ENCODE measurements at places on chromosomes 16 and 17.

GRCh38 chr17:47686276-47686635, 7.7 kb upstream of the TBKBP1 start:
- DNase-seq: no peak

GRCh38 chr17:58665946-58666857, 25.6 kb downstream of the TEX14 start:
- DNase-seq: no peak

DNA sequence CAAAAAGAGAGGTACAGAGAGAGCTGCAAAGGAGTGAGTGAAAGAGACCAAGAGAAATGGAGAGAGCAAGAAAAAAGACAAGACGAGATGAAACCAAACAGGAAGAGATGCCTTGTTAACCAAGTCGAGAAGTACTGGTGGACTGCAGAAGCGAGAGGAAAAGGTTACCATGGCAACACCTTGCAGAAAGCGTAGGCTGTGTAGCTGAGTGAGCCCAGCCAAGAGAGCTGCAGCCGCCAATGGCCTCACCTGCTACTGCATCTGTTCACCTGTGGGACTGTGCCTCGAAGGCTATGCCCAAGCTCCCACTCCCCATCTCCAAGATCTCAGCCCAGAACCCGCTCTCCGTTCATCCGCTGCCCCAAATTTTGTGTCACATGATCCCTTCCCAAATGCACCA, 161.3 kb downstream of the SLC39A11 start:
- DNase-seq: no peak

GRCh38 chr17:67059372-67059771, 15.0 kb downstream of the CACNG1 start:
- no peak for DNase-seq

- DNase-seq: no peak
Observed at GRCh38 chr16:80883159-80883642, 78.8 kb upstream of the CDYL2 start.

DNA sequence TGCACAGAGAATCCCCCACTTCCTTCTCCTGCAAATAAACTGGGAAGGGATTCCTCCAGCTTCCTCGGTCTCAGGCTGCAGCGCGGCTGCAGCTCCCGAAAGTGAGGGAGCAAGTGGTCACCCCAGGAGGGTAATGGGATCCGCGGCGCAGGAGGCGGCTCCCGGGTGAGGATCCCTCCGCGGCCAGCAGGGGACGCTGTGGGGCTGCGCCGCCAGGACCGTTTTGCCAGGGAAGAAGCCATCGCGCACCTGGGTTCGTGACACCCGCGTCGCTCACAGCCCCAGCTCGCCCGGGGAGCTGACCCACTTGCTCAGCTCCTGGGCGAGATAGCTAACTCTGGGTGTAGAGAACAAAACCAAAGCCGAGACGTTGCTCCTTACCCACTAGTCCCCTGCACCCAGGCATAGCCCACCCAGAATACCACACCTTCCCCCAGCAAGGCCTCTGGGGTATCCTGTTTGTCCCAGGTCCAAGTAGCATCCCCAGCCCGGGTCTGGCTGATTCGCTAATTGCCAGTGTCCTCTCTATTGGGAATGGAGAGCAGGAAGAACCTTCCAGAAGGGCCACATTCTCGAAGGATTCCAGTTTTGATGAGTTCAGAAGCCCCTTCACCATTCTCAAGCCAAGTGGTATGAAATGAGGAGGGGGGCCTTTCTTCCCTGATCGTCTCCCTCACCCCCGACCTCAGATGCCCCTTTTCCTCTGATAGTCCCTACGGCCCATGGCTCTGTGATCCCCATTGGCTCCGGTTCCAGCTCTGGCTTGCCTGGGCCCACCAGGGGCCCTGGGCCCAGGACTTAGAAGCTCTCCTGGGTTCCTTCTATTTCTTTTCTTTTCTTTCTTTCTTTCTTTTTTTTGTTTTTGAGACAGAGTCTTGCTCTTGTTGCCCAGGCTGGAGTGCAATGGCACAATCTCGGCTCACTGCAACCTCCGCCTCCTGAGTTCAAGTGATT, 14.1 kb downstream of the CYGB start:
- DNase-seq: no peak

Data from esophagus squamous epithelium (tissue), 5 donors.